NCI-H187 (cell line): ENCODE measurements at places on chromosomes 16 and 17.

GRCh38 chr17:30104575-30105339, 11.9 kb upstream of the NSRP1 start:
- DNase-seq = peak; percentile 69

DNA sequence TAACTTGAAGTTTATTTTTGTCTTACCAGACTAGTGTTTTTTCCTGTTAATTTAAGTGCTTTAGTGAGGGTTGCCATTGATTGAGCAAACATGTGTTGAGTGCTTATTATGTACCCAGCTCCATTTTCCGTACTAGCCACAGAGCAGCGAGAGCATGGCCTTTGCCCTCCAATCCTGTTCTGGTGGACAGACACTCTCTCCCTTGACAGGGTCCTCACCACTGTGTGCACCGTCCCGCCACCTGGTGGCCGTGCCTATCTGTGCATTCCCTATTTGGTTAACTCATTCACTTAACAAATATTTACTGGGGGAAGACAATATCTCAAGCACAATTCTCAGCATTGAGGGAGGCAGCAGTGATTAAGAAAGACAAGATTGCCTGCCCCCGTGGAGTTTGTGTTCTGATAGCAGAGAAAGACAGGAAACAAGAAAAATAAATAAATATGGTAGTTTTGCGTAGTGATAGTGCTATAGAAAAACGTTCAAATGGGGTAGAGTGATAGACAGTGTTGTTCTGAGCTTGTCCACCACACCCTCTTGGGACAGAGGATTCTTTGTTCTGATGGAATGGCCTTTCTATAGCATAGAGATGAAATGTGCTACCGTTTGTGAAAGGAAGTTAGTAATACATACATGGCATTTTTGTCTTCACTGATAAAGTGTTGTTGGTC, 13.0 kb downstream of the CDH13 start:
- no peak for DNase-seq

DNA sequence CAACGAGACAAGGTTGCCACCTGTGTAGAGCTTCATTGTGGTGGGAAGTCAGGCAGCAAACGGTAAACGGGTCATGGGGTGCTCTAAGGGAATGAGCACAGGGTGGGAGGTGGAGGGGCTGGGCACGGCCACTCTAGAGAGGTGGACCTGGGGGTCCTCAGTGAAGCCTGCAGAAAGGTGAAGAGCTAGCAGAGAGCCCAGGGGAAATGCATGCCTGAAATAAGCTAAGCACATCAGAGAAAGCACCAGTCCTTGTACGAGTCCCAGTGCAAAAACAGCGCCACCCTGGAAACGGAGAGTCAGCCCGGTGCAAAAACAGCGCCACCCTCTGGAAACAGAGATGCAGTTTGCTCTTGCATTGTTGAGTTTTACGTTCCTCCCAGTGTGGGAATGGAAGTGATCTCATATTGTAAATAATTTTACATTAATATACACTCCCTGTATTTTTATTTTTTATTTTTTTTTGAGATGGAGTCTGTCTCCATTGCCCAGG, 65.0 kb downstream of the TBC1D16 start:
- no peak for DNase-seq

- no peak for DNase-seq
Measured at GRCh38 chr17:5378566-5379207, 40.8 kb downstream of the NUP88 start.

DNA sequence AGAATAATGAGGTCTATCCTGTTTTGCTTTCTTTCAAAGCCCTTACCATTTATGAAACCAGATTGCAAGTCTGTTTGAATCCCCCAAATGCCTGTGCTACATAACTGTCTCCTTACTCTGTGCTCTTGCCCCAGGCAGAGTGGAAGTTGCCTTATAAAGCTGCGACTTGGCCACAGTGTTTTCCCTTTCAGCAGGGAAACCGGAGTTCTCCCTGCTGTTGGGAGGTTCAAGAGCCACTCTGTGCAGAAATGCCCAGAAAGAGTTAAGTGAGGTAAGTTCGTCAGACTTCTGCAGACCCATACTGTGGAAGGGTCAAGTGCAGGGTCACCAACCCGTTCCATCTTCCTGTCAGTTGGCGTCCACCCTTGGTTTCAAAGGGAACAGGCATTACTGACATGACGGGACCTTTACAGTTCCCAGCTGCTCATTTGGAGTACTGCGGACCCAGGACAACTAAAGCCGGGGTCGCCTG, 508.9 kb downstream of the WWOX start:
- DNase-seq = no peak

- DNase-seq = no peak
Measured at GRCh38 chr16:12697437-12697836, 106.2 kb downstream of the CPPED1 start.

GRCh38 chr16:47134550-47134949, 9.2 kb downstream of the NETO2 start:
- DNase-seq = no peak

DNA sequence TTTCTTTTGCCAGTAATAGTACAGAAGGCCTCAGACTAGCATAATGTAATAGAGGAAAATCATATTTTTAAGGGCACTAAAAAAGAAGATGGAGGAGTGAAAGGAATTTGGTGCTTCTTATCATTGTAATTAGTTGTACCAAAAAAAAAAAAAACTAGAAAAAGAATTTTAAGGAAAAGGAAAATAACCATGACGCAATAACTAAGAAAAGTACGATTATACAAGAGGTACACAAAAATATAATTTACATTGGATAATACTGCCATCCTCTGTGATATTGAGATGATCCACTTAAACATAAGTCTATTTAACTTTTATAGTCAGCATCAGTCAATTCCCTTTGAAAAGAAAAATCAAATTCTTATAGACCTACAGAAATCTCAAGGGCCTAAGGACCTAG, 146.7 kb upstream of the IRX5 start:
- DNase-seq = no peak

DNA sequence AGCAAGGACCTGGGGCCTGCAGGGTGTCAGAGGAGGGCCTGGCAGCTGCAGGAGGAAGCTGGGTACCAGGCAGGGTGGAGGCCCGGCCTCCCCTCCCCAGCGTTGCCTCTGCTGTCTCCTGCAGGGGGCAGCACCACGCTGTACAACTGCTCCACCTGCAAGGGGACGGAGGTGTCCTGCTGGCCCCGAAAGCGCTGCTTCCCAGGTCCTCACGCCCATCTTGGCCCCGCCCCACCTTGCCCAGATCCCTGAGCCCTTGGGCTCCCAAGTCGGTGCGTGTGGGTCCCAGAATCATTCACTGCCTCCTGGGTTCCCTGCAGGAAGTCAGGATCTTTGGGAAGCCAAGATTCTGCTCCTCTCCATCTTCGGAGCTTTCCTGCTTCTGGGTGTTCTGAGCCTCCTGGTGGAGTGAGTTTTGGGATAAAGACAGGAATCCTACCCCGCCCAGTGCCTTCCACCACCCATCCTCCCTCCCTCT, 1.2 kb downstream of the TMEM95 start:
- peak; percentile 38 for DNase-seq

GRCh38 chr16:57642160-57643135, 14.0 kb downstream of the ADGRG1 start:
- no peak for DNase-seq

- DNase-seq = no peak
Measured at GRCh38 chr17:958712-959451, 20.7 kb downstream of the NXN start.

GRCh38 chr16:5845046-5845445, 747.5 kb upstream of the EEF2KMT start:
- DNase-seq = no peak

- no peak for DNase-seq
Measured at GRCh38 chr16:8904018-8904430, 21.9 kb downstream of the LITAFD start.

DNA sequence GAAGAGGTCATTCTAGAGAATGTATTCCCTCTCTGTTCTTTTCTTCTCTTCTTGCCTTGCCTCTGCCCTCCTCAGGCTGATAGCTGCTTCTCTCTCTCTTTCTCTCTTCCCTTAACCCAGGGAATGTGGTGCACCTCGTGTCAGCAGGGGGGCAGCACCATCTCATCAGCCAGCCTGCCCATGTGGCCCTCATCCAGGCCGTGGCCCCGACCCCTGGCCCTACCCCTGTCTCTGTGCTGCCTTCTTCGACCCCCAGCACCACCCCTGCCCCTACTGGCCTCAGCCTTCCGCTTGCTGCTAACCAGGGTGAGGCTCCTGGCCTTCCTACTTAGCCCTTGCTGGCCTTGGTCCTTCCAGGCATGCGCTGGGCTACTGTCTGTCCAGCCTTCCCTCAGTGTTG, 23.5 kb downstream of the SRCAP start:
- no peak for DNase-seq

DNA sequence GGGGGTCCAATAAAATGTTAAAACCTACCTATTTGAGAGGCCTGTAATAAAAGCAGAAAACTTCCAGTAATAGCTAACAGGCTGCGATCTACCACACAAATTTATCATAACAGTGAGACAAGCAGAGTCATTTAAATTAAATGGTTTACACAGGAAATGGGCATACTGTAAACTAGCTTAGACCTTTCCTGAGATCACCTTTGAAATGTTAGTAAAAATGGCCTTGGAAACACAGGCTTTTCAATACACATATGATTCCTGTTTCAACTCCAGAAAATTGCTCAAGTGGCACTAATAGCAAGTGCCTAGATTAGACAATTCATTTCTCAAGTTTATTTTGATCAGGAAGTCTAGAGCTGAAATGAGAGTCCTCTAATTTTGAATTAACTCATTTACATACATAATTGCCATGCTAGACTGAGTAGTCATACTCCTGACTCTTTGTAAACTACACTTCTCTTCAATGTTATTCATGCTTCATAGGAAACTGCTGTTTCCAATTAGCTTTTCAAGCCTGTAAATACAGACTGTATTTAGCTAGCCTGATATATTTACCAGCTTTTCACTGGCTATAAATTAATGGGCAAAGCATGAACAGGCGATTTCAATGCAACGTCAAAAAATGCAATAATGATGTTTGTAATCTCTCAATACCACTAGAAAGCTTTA, 43.3 kb downstream of the PARN start:
- no peak for DNase-seq

DNA sequence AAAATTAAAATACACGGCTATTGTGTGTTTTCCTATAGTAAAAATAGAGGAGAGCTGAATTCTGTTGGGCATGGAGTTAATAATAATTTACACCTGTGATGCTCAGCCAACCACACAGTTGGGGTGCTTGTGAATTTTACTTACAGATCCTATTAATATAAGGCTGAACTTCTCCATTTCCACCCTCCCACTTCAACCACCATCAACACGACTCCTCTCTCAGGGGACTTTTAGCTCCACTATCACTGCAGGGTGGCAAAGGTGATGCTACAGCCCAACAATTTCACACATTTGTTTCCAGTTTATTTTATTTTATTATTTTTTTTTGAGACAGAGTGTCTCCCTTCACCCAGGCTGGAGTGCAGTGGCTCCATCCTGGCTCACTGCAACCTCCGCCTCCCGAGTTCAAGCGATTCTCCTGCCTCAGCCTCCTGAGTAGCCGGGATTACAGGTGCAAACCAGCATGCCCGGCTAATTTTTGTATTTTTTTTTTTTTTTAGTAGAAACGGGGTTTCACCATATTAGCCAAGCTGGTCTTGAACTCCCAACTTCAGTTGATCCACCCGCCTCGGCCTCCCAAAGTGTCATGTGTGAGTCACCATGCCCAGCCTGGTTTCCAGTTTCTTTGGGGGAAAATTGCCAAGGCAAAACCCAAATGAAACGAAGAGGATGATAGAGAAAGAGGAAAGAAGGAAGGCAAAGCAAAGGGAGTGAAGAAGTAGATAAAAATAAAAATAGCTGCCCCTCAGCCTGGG, 57.9 kb downstream of the GNA13 start:
- DNase-seq = no peak

DNA sequence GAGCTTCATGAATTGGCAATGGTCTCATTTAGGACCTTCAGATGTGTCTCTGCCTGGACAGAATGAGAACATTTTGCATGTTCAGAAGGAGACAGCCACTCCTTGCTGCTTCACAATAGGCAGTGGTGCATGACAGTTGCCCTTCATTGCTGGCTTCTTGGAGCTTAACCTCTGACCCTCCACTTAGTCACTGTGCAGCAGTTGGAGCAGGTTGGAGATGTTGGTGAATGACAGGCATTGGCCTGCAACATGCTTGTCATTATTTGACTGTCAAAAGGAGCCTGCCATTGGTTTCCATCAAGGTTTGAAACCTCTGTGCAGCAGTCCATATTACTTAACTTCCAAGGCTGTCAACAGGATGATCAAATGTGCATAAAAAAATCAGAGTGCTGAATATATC, 22.7 kb downstream of the FTO start:
- DNase-seq = no peak

DNA sequence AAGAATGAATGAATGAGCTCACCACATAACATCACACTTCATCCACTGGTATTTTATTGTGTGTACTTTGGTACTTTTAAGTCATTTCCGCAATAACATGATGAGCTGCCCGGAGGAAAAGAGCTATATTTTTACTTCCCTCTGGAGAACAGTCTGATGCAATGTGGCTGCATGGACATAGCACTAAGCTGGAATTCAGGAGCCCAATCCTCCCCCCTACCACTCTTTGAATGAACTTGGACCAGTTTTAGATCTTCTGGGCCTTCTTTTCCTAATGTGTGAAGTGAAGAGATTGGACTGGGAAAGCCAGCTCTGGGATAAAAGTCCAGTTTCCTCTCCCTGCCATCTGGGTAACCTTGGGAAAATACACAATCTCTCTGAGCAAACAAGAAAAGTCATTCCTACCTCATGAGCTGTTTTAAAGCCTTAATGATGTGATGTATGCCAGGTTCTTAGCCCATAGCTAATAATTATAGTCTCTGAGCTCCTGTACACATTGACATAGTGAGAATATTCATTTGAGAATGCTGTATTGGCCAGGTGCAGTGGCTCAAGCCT, 79.3 kb downstream of the ABCC12 start:
- DNase-seq = no peak

DNA sequence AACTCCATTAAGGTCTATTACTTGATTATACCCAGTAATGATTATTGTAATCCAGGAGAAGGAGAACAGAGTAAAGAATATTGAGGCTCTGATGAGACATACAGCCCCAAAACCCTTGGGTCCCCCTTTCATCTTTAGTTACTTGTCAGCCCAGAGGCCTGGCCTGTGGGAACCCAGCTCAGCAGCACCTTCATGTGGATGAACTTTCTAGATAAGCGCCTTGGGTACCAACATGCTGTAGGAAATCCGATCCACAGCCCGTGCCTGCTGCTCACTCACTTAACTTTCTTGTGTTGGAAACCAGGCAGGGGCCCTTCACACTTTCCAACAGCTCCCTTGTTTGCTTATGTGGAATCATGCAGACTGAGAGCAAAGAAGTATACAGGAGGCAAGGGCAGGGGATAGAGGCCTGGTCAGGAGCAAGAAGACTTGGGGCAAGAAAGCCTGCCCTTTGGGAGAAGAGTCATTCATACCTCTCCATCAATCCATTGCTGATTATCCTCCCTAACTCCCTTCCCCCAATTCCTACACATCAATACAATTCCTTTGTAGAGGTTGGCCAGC, 64.0 kb upstream of the SOX9 start:
- no peak for DNase-seq

DNA sequence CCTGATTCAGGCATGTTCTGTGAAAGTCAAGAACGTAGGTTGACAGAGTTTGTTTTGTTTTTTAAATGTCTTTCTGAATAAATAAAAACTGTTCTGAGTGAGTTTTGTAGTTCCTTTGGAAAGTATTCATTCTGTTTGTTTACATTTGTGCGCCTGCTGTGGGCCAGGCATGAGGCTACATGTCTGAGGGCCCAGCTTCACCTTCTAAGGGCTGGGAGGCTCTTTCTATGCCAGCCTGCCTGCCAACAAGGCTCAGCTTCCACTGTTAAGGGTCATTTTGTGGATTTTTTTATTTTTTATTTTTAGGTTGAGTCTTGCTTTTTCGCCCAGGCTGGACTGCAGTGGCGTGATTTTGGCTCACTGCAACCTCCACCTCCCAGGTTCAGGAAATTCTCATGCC, 6.1 kb downstream of the WWOX start:
- DNase-seq = no peak

- no peak for DNase-seq
Measured at GRCh38 chr17:66373079-66373478, 70.7 kb downstream of the PRKCA start.
